ENCODE measurements at places on chromosomes 4 and X.

DNA sequence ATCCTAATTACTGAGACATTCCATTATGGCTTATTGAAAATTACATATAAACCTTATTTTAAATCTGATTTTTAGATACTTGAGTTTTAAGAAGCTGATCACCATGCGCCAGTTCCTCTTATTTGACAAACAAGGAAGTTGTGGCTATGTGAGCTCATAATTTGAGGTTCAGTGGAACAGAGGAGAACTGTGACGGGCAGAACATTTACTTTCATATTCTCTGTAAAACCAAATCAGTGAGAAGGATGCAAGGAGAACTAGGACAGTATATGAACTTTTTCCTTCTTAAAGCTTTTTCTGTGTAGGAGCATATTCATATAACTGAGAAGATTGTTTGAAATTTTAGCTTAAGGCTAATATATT is 25.3 kb downstream of the STIM2 start:
- DNase-seq: peak; percentile 45

DNA sequence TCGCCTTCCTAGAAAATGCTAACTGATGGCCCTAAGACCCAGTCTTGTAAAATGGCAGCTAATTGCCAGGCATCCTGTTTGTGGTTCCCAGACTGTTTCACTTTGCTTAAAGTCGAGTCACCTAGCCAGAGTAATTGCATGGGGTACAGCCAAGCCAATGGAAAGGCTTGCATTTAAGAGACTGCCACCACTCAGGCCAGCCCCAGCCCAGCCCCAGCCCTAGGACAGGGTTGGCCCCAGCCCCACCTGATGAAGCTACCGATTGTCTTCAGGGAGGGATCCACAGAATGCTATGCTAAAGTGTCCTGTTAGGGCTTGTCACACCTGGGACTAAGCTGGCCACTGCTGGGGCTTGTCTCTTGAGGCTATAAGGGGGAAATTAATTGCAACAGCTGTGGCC is 194.6 kb upstream of the KLF3 start:
- no peak for DNase-seq

GRCh38 chr4:20432088-20432487 is 180.4 kb downstream of the SLIT2 start:
- DNase-seq: no peak

DNA sequence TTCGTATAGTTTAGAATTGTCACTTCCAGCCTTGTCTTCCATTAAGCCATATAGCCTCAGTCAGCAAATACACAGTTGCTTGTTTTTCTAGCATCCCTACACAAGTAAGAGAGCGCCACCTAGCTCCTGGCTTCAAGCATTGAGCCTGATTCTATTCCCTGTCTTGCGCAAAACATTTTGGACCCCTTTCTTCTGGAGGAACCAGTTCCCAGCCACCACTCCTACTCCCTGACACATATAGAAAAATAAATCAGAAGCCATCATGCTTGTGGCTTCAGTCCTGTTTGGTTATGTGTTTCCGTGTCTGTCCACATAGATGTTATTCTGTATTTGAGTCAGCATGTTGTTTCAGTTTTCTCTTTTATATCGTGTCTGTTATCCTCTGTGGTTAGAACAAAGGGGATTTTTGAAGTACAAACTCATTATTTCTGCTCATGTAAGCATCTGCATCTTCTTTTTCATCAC is 59.9 kb downstream of the GK start:
- DNase-seq: peak; percentile 57

DNA sequence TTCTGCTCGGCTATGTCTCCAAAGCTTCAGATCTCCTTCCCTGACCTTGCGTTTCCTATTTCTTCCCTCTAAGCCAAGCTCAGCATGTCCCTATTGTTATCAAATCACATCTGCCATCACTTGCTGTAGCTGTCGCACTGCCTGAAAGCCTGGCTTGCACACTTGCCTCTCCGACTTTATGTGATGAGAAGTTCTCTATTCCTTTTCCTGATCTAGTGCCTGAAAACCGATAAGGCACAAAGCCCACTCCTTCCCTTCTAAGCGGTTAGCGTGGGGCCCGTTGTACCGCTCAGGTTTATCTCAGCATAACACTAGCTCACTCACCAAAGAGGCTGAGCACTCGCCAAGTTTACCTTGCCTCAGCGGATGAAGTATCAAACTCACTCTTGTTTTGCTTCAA is 816 bp downstream of the NMU start:
- DNase-seq: no peak

- no peak for DNase-seq
These were observed 208.1 kb downstream of the ANKRD50 start for GRCh38 chr4:124504431-124504830.

GRCh38 chr4:167428156-167428555 is 193.9 kb upstream of the SPOCK3 start:
- DNase-seq: no peak

DNA sequence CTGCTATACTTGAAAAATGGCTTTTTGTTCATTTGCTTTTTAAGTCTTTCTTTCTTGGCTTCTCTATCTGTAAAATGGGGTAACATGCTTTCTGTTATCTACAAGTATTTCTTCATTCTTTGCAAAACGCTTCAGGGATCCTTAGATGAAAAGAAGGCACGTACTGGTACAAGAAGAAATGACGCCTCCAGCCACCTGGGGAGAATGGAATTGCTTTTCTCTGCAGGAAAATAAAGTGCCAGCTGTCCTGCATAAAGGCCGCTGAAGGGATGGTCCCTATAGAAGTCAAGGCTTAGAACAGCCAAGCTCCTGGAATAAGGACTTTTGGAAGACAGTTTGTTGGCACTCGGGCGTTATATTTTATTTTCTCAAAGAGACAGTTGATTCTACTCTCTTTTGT is 210.8 kb upstream of the RASGEF1B start:
- no peak for DNase-seq

DNA sequence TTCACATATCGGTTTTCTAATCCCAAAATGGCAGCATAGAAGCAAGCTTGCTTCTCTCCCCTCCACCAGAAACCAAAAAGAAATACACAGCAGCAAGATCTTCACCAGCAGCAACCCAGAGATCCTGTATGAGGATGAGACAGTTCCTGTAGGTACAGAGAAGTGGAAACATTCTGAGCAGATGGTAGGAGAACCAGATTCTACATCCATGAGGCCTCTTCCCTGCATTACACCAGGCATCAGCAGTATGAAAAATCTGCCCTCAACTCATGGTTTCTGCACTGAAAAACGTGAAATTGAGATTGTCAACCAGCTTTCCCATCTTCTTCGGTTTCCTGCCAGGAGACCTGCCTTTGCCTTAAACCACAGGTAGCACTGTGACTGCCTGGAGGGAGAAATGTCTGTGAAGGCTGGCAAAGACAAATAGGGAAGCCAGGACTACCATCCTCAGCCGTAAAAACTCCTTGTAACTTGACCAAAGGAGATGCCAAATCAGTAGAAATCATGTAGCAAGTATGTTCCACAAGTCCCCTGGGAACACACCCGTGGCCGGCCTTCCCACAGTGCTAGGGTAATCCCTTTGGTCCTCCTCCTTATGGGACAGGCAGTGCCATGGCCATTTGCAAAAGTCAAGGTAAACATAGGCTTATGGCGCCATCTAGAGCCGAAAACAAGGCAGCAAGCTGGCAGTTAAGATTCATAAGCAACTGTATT is 24.0 kb upstream of the MTHFD2L start:
- peak; percentile 43 for DNase-seq

DNA sequence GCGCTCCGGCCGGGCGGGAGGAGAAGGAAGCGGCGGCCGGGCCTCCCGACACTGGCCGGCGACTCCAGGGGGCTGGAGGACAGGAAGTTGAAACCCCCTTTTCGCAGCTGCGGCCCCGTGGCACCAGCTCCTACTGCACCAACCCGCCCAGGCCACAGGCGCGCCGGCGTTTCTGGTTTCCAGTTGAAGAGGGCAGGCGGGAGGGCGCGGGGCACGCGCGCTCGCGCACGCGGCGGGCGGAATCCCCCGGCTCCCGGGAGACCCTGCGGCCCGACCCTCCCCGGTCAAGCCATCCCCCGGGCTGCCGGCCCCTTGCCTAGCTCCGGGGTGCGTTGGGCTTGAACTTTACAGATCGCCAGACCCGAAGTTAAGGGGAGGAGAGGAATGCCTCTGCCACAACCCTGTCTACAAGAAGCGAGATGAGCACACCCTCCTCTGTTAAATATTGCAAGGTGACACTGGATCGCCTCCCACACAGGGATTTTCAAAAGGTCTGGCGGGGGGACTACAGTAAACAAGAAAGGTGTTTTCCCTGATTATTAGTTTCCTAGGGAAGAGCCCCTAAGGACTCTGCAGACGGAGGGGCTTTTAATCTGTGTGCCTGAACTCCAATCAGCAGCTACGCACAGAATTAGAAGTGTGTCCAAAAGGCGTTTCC is 1.4 kb downstream of the ELOVL6 start:
- peak; percentile 71 for DNase-seq

- DNase-seq: no peak
These were observed 37.4 kb downstream of the SLC16A2 start for GRCh38 chrX:74458736-74459135.

DNA sequence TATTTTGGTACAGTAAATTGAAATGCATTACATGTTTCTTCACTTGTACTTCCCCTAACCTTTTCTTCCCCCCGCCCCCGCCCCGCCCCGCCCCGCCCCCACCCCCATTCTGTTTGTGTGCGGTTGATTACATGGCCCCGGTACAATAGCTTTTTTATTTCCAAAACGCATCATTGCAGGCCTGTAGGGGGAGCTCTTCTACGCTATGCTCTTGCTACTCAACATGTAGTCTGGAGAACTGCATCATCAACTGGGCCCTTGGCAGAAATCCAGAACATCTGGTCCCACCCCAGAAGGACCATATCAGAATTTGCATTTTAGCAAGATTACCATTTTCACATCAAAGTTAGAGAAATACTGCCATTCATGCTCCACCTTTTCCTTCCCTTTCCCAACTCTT is 333.3 kb upstream of the DDX53 start:
- no peak for DNase-seq

DNA sequence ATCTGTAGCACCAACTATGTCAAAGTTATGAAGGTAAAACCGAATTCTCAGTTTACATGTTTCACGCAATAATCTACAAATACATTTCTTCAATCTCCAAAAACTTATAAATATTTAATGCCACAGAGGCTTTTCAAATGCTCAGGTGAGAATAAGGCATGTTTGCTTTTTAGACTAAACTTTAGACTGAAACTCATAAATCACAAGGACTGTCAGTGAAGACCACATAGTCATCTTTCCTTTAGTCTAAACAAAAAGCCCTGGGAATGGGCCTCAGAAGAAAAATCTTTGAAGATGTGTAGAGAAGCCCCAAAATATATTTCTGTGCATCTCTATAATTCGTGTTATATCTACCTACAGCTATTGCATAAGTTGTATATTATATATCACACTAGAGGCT is 54.5 kb upstream of the DCTD start:
- DNase-seq: no peak

DNA sequence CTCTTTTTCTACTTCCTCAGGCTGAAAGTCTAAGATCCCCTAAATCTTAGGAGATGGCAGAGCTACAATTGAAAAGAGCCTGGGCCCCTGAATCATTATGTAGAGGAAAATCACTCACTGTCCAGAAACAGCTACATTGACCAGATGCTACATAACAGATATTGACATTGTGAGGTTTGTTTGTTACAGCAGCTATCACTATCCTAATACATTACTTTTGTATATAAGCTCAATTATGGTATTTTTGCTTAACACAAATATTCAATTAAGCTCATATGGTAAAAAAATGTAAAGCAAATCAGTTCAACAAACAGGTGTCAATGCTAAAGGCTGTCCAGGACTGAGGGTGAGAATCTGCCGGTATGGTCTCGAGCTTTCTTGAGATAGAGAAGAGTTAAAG is 89.4 kb downstream of the LDB2 start:
- DNase-seq: no peak

DNA sequence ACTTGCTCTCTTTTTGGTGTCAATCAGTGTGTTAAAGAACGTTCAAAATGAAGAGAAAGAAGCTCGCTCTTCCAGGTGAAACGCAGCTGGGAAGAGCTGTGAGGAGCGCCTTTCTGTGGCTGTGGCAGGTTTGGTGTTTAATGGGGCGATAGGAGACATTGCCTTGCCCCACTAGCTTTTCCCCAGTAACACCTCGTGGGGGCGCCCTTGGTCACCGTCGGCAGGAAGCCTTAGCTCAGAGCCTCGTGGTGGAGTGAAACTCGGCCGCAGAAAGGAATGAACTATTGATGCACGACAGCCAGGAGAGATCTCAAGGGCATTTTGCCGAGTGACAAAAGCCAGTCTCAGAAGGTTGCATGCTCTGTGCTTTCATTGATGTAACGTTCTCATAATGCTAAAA is 65.1 kb downstream of the GPR143 start:
- no peak for DNase-seq

DNA sequence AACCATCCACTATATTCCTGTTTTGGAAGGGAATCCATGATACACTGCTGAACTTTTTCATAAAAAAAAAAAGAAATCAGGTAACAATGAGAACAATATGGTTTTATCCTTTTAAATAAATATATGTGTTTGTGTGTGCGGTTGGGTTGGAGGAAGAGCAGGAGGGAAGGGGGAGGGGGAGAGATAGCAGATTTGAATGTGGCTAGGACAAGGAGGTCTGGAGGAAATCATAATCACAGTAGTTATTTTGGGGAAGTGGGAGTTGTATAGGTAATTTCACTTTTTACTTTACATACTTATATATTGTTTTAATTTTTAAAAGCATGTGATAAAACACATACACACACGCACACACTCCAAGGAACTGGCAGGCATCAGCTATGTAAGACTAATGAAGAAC is 134.5 kb upstream of the MBNL3 start:
- no peak for DNase-seq

GRCh38 chr4:79987401-79987800 is 85.6 kb downstream of the ANTXR2 start:
- no peak for DNase-seq

DNA sequence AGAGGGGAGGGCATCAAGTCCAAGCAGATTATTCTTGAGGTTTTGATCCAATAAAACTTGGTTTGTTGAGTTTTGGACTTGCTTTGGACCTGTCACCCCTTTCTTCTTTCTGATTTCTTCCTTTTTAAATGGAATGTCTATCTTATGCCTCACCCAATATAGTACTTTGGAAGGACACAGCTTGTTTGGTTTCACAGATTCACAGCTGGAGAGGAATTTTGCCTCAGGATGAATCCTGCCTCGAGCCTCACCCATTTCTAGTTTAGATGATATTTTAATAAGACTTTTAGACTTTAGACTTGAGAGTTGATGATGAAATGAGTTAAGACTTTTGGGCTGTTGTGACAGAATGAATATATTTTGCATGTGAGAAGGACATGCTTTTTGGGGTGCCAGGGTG is 136.9 kb upstream of the PDE5A start:
- no peak for DNase-seq

- DNase-seq: no peak
These were observed 128.4 kb upstream of the AP1S2 start for GRCh38 chrX:15983034-15983433.
